ENCODE measurements at places on chromosomes 16 and 17.
A peak's percentile ranks its signal among the peaks of the same experiment; 100 is the strongest.

DNA sequence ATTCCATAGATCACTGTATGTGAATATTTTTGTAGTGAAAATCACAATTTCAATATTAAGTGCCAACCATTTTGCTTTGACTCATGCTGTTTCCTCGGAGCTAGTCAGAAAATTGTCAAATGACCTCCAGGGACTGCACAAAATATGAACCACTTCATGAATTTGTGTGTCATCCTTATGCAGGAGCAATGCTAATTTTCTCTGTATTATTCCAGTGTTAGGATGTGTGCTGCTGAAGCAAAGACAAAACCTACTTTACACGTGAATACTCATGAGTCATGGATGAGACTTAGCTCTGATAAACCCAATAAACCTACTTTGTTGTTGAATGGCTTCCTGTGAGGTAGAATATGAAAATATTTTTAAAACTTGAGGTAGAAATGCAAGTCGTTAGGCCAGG, 65.2 kb downstream of the SHCBP1 start:
- peak; percentile 24 for DNase-seq

GRCh38 chr16:78647019-78647418, 547.6 kb downstream of the WWOX start:
- no peak for DNase-seq

DNA sequence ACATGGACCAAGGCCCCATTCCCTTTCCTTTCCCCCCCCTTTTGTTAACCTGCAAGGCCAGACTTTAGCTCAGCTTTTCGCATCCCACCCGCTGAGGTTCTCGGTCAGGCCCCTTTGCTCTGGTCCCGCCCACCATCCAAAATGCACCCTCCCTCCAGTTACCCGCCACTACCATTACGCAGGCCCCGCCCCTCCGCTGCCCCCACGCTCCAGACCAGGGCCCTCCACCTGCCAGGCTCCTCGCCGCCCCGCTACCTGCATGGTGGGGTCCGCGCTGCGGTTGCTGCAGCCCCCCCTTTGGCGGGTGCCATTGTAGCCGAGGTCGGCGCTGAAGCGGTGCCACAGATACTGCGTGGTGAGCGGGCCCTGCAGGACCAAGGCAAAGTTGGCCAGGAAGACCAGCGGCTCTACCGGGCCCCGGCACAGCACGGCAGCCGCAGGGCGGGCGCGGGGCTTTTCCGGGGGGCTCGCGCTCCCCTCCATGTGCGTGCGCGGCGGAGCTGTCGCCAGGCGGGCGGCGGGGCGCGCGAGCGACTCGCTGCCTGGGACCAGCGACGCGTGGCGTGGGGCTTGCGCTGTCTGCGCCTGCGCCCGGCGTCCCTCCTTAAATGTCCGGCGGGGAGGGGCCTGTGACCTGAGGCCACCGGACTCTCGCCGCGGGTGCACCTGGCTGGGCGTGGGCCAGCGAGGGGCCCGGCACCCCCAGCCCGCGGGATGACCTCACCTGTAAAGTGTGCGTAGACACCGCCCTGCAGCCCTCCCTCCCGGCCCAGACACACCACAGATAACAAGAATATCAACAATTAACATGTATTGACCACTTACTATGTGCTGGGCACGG, at the start of gene SLC46A1:
Gene SLC46A1, minus strand, starts transcription at position 581 of the 841 bp plus-strand sequence. Its CDS starts 98 bp downstream, at position 483.
- DNase-seq, result no peak

DNA sequence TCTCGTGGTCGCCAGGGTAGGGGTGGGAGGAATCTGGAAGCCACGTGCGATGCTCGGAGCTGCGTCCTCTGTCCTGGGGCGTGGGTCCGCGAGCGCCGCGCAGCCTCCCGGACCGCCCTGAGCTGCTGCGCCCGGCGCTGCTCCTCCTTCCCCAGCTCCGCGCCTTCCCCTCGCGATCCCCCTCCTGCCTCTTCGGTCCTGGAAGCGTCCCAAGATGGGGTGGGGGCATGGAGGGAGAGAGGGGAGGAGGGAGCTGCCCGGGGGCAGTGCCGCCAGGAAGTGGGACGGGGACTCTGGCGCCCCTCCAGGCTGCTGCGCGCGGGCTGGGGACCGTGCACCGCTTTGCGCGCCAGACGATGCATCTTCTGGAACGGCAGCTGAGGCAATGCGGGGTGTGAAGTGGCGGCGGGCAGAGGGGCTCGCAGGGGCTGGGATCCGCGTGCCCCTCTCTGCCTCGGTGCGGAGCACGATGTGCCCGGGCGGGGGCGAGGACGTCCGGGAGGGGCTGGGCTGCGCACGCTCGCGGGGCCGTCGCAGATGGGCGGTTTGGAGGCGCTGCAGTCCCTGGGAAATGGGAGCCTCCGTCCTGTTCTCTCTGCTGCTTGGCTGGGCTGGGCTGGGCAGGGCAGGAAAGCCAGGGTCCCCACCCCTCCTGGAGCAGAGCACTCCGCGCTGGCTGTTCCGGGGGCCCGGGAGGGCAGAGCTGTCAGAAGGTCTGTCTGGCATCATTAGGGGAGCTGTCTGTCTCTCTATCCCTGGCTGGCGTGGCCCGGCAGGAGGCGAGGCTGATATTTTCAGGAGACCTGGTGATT, 388.0 kb downstream of the SEC14L1 start:
- DNase-seq, result no peak

Measured in fibroblast of skin of abdomen (primary cell).